C1 segment of cervical spinal cord (tissue), 14 donors: ENCODE measurements at places on chromosomes 13 and 19.

- DNase-seq: no peak
Observed at GRCh38 chr13:111472083-111472482, 151.6 kb downstream of the TEX29 start.

DNA sequence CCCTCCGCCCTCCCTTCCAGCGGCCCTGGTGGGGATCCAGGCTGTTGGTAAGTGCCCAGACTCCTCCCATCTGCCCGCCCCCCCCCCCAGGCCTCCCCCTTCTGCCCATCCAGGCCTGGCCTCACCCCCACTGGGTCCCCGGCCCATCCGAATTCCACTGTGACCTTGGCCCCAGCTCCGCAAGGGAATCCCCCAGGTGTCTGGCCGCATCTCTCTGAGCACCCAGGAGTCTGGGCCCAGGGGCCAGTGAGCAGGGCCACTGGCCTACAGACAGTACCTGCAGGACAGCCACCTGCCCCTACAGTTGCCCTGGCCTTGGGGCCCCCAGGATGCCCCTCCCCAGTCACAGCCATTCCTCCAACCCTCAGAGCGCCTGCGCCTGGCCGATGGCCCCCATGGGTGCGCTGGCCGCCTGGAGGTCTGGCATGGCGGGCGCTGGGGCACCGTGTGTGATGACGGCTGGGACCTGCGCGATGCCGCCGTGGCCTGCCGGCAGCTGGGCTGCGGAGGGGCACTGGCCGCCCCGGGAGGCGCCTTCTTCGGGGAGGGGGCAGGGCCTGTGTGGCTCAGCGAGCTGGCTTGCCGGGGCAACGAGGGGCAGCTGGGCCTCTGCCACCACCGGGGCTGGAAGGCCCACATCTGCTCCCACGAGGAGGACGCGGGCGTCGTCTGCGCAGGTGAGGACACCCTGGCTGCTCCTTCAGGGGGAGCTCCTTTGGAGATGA is 912 bp downstream of the SSC5D start:
- no peak for DNase-seq

DNA sequence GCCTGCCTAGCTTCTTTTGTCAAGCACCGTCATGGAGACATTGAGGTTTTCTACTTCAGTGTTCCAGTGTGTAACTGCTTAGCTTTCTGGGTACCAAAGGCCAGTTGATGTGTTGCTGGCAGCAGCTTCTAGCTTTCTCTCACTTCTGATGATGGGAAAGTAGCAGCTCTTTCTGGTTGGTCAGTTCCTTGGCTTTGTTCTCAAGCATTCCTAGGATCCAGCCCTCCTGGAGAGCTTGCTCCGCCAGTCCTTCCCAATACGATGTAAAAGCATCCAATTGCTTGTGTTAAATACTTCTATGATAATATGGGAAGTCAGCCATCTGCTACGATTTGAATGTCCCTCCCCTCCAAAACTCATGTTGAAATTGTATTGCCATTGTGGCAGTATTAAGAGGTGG is 182.8 kb downstream of the UGGT2 start:
- DNase-seq: no peak

DNA sequence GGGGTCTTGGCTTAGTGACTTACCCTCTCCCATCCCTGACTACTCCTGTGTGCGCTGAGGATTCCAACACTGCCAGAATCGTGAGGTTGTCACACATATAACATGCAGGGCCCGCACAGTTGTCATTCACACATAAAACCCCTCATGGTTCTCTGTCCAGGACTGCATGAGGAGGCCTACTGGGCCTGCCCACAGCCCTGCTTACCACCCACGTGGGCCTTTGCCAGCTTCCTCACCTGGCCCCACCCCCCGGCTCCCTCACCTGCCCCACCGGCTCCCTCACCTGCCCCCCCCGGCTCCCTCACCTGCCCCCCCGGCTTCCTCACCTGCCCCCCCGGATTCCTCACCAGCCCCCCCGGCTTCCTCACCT is 197.2 kb downstream of the TEX29 start:
- no peak for DNase-seq

DNA sequence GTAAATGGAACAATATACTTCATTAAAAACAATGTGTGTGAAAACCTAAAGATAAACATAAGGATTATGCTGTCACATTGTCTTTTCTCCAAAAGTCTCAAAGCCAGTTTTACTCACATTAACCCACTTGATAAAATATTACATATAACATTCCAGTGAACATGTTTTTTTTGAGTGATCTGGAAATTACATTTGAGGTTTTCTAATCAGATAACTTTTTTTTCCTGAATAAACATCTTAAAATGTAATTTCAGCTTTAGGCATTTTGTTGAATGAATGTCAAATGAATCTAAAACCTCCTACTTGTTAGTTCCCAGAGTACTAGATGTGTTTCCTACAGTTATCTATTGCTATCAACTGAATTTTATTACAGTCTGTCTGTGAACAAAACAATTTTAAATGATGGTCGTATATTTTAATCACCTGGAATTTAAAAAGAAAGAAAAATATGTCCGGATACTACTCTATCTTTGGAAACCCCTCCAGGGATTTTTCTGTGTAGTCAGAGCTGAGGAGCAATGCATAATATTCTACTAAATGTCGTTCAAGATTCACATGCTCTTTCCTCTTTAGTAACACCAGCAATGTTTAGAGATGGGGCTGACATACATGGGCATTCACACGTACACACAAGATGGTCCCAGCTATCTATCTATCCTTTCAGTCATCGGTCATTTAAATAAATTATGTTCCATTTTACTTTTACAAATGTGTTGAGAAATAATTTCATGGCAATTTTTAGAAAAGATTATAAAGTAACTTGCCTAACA is 283.9 kb downstream of the KLF12 start:
- DNase-seq: no peak

DNA sequence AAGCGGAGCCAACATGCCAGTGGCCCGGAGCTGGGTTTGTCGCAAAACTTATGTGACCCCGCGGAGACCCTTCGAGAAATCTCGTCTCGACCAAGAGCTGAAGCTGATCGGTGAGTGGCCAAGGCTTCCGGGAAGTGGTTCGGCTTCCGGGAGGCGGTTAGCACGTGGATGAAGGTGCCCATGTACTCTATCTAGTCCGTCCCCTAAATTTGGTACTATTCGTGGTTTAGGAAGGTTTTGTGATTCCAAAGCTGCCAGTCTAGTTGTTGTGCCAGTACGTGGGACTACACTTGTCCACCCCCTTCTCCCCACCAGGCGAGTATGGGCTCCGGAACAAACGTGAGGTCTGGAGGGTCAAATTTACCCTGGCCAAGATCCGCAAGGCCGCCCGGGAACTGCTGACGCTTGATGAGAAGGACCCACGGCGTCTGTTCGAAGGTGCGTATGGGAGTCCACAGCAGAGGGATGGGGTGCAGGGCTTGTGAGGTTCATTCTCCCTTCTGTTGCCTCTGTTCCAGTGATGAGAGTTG is 579 bp downstream of the RPS9 start:
- no peak for DNase-seq

DNA sequence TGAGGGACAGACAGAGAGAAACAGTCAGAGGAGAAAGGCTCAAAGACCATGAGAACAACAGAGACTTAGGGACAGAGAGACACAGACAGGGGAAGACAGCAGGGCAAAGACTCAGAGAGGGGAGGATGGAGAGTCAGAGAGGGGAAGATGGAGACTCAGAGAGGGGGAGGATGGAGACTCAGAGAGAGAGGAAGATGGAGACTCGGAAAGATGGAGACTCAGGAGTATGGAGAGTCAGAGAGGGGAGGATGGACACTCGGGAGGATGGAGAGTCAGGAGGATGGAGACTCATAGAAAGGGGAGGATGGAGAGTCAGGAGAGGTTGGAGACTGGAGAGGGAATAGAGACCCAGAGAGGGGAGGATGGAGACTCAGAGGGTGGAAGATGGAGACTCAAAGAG is 689 bp downstream of the SPACA6 start:
- DNase-seq: no peak

DNA sequence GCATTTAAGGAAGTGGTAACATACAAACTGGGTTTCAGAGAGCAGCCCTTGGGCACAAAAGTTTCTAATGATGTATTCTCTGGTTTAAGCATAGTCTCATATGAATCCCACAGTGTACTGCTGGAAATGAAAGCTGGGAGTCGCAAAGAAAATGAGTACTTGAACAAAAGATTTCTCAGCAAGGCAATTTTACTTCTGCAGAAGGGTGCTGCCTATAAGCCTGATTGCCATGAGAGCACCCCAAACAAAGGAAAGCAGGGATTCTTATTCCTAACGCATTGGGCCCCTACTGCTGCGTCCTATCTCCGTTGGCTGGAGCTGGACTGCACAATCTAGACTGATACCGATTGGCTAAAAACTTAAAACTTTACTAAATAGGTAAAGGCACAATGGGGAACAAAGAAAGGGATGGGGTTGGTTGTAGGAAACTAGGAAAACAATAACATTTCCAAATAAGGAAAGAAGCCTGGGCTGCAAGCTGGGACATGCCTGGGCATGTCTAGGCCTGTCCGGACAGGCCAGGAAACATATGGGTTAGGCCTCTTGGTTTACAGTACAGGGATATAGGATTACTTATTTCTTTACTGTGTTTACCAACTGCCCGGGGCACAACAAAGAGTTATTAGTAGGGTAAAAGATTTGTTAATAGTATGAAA is 27.4 kb upstream of the VN1R4 start:
- DNase-seq: no peak

DNA sequence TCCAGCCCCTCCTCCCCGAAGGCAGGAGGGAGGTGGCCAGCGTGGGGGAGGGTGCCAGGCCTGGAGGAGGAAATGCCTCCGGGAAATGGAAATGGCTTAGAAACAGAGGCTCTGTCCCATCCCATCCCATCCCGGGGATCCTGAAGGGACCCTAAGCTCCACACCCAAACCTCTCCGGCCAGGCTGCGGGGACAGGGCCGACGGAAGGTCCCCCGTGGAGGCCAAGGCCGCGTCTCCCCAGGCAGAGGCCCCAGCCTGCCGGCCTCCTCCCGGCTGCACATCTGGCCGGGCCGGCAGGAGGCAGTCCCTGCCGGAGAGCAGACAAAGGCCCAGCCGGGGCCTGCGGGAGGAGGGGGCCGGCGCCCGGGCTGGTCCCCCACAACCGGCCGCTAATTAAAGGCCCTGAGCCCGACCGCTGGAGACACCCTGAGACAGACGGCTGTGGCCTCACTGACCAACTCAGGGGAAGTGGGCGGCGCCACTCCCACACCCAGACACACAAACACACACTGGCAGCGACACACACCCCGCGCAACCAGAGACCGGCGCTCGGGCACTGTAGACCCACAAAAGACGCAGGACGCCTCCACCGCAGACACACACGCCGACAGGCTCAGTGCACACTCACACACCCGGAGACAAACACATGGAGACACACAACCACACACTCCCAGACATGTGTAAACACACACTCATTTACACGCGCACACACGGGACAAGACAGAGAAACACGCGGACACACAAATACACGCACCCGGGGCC is 1.1 kb downstream of the ADAMTS10 start:
- peak; percentile 32 for DNase-seq

GRCh38 chr13:26707122-26708006 is 53.2 kb downstream of the GPR12 start:
- DNase-seq: no peak

DNA sequence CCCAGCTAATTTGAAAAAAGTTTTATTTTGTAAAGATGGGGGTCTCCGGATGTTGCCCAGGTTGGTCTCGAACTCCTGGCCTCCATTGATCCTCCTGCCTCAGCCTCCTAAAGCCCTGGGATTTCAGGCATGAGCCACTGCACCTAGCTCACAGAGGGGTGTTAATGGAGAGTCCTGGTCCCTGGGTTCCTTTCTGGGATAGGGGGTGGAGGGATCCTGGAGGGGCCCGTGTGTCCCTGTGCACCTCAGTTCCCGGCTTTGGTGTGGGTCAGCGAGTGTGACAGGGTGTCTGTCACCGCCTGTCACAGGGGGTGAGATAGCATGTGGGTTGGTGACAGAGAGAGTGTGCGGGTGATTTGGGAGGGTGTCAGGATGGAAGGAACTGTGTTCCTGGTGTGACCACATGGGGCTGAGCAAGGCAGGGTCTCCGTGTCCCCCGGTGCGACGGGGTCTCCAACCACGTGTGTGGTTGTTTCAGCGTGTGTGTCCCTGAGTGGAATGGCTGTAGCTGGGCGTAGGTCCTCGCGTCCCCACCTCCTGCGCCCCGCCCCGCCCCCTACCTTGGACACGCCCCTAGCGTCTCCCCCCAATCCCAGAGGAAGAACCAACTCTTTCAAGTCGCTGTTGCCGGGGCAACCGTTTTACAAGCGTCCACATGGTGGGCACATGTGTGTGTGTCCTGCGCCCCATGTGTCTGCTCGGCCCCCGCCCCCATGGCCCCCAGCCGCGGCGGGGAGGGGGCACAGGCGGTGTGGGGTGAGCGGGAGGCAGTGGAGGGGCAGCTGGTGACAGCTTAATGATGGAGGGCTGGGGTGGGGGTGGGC is 2.9 kb upstream of the NRTN start:
- DNase-seq: no peak
